ENCODE measurements at places on chromosomes 5 and 9.

GRCh38 chr9:26243726-26244125 is 565.5 kb upstream of the TUSC1 start:
- no peak for DNase-seq

DNA sequence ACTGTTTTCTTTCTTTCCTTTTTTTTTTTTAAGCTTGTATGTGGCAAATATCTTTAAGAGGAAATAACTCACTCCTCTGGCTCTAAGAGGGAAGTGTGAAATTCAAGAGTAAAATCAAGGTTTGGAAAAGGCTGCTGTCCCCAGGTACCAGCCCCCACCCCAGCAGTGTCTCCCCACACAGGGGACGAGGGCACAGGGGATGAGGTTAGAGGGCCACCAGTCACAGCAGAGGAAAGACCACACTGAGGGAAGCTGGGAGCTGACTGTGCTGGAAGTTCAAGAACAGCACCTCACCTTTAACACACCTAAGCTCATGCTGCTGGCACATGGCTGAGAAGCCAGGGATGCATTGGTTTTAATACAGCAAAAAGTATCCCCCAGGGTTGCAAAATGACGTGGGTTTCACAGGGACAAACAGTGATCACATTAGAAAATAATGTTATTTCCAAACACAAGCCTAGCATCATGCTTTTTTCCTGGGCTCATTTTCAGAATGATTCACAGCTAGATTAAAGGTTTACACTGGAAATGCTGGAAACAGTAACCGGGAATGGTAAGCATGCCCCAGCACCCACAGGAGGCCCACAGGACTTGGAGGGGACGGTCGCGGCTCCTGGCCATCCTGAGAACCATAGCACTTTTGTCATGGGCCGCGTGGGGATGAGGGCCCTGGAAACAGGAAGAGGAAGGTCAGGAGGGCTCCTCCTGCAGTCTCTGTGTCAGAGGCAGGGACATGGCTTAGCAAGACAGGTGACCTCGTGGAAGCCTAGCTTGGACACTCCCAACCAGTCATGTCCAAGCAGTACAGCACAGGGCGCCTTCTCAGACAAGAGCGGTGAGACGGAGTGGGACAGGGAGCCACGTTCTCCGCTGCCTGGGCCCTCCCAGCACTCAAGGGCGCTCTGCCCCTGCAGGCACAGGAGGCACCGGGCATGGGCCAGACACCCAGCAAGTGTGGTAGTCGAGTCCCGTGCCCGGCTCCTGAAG is 6.9 kb downstream of the LPCAT1 start:
- DNase-seq, result no peak

GRCh38 chr5:44809215-44809955 is 638 bp downstream of the MRPS30 start:
- DNase-seq, result peak; percentile 53

GRCh38 chr9:69743930-69744329 is 15.9 kb downstream of the PTAR1 start:
- no peak for DNase-seq

DNA sequence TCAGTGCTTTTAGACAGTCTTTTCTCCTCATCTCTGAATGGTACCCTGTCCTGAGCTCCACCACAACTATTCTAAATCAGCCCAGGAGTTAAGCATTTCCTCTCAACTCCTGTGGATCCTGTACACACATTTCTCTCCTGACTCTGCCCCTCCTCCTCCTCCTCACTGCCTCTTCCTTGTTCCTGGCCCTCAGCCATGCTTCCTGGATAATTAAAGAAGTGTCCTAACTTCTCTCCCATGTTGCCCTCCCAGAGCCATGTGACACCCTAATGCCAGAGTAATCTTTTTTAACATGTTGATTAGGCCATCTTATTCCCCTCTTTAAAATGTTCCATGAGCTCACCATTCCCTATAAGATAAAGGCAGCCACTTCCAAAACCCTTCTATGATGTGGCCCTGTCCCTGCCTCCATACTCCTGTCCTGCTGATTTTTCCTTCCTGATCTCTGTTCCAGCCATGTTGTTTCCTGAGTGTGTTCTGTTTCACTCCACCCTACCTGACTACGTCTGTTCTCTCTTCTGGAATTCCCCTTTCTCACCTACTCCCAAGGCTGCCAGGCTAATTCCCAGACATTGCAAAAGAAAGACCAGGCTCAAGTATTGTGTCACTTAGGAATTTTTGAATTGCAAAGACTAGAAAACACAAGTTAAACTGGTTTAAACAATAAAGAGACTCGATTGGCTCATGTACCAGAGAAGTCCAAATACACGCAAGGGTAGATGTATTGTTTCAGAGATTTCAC is 295.2 kb downstream of the MAST4 start:
- no peak for DNase-seq

GRCh38 chr9:21015129-21015815 is 16.2 kb downstream of the HACD4 start:
- DNase-seq, result no peak

DNA sequence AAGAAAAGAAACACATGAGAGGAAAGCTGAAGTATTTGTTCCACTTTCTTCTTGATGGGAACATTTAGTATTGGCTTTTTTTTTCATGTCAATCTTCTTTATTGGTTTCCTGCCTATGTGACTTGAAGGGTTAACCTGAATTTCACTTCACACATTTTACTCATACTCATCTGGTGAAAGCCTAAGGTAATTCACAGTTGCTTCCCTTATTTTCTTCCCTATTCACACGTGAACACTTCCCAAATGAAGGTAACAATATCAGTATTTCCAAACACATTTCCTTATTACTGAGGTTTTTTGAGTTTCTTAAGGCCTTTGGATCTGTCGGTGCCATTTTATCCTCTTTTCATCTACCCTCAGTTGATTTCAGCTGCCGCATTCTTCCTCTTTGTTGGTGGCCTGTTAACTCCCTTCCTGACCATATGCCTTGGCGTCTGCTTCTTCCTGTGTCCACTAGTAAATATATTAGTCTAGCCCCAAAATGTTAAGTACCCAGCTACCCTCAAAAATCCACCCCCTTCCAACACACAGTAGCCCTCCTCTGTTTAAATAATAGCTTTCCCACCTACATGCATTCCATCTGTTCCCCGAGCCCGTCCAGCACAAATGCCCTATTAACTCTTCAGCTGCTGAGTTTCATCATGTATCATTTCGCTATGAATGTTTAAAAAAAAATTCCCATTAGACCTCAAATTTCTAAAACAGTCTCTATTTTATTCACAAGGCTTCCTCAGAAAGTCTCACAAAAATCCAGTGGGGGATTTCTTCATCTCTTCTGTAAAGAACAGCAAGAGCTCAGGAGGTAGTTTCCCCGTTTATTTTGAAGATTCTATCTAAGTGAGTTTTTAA is 97.3 kb downstream of the USP20 start:
- no peak for DNase-seq

DNA sequence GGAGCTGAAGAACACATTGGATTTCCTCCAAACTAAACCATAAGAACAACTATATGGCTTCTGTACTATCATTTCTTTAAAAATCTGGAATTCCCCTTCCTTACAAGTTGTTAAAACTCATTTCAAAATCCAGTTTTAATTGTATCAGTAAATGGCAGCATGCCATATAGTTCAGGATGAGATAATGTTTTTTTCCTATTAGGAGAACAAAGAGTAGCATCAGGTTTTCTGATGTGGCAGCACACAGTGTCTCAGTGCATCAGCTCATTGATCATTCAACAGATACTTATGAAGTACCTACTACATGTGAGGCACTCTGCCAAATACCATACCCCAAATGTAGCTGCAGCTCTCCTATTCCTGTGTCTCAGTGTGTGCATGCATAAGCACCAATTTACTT is 161.1 kb downstream of the EPB41L4A start:
- no peak for DNase-seq

DNA sequence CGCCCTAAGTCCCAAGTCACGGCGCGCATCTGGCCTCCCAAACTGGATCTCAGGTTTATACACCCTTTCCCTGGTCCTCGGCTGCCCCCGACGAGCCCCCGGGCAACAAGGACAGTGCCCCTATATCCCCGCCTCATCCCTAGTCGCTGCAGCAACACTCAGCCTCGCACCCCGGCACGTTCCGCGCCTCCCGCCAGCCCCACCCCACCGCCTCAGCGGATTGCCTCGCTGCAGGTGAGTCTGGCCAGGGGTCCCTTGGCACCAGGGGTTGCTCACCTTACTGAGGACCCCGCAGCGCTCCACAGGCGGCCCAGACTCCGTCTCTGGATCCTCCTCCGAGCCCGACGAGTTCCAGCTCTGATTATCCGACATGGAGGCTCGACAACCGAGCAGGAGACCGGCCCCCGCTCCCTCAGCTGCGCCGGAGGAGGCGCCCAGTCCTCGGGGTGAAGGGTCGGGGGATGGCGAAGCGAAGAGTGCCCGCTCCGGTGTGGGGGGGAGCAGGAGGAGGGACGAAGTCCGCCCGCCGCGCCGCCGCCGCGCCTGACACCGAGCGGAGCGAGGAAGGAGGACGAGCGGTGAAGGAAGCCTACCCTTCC is 494 bp downstream of the CERT1 start:
- peak; percentile 41 for DNase-seq

- peak; percentile 62 for DNase-seq
These were observed 5.3 kb upstream of the LCP2 start for GRCh38 chr5:170302653-170303501.

- DNase-seq, result no peak
These were observed 5.0 kb downstream of the ENTPD8 start for GRCh38 chr9:137435980-137436760.

DNA sequence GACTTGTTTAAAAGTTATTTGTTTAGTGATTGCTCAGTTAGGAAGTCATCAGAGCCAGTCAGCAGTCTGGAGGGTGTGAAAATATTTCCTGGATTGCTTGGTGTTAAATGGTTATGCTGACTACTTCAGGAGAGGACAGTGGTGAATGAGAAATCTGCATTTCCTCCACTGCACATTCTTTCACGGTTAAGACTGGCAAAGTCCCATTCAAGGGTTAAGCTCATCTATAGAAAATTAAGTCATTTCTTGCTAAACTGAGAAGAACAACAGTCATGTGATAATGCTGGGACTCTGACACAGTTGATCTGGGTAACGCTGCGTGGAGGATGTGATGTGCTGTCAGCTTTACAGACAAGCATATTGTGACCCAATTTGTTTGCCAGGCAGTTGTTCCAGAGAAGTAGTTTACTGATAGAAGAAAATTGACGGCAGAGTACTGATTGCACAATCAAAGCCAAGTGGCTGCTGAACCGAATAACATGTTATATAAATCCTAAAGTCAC is 80.4 kb downstream of the GRAMD2B start:
- no peak for DNase-seq

DNA sequence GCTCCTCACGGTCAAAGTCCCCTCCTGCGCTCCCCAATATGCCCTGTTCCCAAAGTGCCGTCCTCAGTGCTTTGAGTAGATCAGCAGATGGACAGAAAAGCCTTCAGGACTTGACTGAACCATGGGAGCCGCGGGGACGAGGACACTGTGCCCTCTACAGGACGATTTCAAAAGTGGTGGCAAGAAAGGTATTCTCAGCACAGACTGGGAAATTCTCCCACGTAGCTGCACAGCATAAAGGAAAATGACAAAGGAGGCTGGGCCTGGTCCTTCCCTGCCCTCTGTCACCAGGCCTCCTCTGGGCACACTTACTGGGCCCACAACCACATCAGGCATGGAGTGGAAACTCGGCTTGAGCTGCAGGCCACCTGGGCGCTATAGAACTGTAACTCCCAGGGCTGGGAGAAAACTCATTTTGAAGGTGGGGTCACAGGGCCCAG is 16.7 kb upstream of the MTMR12 start:
- DNase-seq, result peak; percentile 61

GRCh38 chr9:12934545-12935272 is 159.9 kb downstream of the LURAP1L start:
- no peak for DNase-seq

DNA sequence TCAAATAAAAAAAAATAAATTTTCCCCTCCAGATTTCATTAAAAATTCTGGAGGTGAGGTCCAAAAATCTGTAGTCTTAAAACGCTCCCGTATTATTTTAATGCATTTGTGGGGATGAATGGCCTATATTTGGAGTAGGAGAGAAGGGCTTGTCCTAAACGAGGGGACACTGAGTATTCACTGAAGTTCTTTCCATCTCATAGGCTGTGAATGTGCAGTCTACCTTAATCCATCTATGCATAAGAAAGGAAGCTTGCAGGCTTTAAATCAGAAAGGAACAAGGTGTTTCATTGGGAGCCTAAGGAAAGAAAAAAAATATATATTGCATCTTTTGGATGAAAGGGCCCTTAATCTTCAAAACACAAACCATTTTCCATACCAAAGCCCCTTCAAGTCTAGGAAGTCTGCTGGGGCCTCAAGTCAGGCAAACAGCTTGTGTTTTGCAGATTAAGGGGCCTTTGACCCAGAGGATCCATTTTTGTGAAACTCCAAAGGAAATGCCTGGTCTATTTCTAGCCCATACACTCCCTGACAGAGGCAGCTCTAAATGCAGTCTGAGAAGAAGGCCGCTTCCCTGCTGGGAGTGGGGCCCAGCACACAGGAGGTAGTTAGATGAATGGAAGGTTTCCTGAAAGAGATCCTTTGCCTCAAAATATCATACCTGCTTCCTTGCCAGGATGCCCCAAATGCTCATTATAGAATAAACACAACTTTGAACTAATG is 35.6 kb downstream of the BRINP1 start:
- no peak for DNase-seq

GRCh38 chr5:181114844-181115778 is 15.9 kb downstream of the OR2V1 start:
- no peak for DNase-seq

GRCh38 chr5:118723021-118723338 is 265.4 kb downstream of the DTWD2 start:
- DNase-seq, result no peak

DNA sequence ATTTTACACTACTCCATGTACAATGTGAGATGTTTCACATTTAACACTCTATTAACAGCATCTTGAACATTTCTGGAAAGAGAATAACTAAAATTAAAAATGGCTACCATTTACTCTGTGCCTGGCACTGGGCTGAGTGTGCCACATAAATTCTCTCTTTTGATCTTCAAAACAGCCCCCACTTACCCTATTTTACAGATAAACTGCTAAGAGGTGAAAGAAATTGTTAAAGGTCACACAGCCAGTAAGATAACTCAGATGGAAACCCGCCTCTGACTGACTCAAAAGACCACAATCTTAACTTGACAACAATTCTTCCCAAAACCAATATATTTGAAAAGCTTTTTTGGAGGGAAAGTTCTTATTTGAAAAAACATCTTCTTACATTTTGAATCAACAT is 97.3 kb downstream of the MAPKAP1 start:
- DNase-seq, result no peak

DNA sequence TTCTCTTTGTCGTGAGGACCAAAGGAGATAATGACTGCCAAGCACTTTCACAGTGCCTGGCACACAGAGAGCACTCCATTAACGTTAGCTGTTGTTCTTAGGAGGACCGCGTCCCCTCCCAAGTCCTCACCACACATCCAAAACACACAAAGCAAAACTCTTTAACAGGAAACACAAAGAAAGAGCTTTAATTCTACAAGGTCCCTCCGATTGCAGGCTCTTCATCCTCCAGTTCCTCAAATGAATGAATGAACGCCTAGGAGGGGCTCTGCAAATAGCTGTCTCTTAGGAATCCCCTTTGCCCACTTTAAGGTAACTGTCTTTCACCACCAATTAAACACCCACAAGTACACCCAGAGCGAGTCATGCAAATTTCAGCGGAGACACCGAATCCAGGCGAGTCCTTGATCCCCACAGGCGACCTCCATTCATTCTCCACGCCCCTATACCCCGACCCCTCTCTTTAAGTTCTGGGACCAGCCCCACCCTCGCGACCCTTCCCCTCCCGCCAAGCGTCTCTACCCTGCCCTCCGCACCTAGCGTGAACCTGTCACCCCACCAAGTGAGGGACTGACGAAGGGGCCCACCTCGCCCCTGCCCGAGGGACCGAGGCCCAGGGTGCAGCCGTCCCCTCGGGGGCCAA is 644 bp downstream of the TSC1 start:
- no peak for DNase-seq
